Endothelial cell of coronary artery (primary cell): ENCODE measurements at places on chromosomes 11 and 22. TPM values are rescaled to one million over a fixed set of nuclear protein-coding genes. Genes with fewer than 3 reads are reported as not detected.

TRIM6 gene
- total RNA-seq, result 0.81 and 1.2 TPM in 2 replicates

BIRC3 gene
- 1.7 and 4.6 TPM in 2 replicates for total RNA-seq

ACTN3 gene
- total RNA-seq, result 0.09 TPM in 1 of 2 replicates, not detected in the other

SPON1 gene
- not detected in 2 replicates for total RNA-seq

OSM gene
- not detected in 2 replicates for total RNA-seq

KRTAP5-1 gene
- total RNA-seq, result not detected in 2 replicates

RAD9A gene
- 3.2 and 5.5 TPM in 2 replicates for total RNA-seq

MRGPRX2 gene
- not detected in 2 replicates for total RNA-seq

OR4X2 gene
- not detected in 2 replicates for total RNA-seq

SAA4 gene
- total RNA-seq, result not detected in 2 replicates

SORL1 gene
- total RNA-seq, result 0.09 and 0.45 TPM in 2 replicates

CCDC81 gene
- total RNA-seq, result 0.72 and 4.0 TPM in 2 replicates

UPK3A gene
- total RNA-seq, result not detected in 2 replicates

MRTFA gene
- total RNA-seq, result 15.2 and 29.1 TPM in 2 replicates

TEAD1 gene
- 15.5 and 37.2 TPM in 2 replicates for total RNA-seq

SULT4A1 gene
- 0.09 and 0.63 TPM in 2 replicates for total RNA-seq

DDX6 gene
- total RNA-seq, result 112 and 118 TPM in 2 replicates

RAG2 gene
- not detected in 2 replicates for total RNA-seq

SRSF8 gene
- 11.4 and 12.5 TPM in 2 replicates for total RNA-seq

CCDC73 gene
- total RNA-seq, result not detected in 2 replicates

PIH1D2 gene
- total RNA-seq, result 0.38 and 1.2 TPM in 2 replicates

CCDC89 gene
- 0.56 TPM in 1 of 2 replicates, not detected in the other for total RNA-seq

MEI1 gene
- 0.56 and 0.81 TPM in 2 replicates for total RNA-seq

SCGB1D4 gene
- not detected in 2 replicates for total RNA-seq

CDCA5 gene
- 4.2 and 7.7 TPM in 2 replicates for total RNA-seq

SHISAL1 gene
- total RNA-seq, result under 0.01 and 0.09 TPM in 2 replicates

MISFA gene
- total RNA-seq, result 0.54 and 1.1 TPM in 2 replicates

SMTNL1 gene
- not detected in 2 replicates for total RNA-seq

TRPM5 gene
- not detected in 2 replicates for total RNA-seq

SLC22A25 gene
- not detected in 2 replicates for total RNA-seq

DDI1 gene
- total RNA-seq, result not detected in 2 replicates

CLDN5 gene
- 433 and 857 TPM in 2 replicates for total RNA-seq

OR4C12 gene
- total RNA-seq, result not detected in 2 replicates

LRRN4CL gene
- total RNA-seq, result 0.09 TPM in 2 replicates

SLC22A6 gene
- not detected in 2 replicates for total RNA-seq

LARGE2 gene
- under 0.01 and 0.09 TPM in 2 replicates for total RNA-seq

DERL3 gene
- total RNA-seq, result 0.19 and 0.63 TPM in 2 replicates

SCARF2 gene
- 11.9 and 17.2 TPM in 2 replicates for total RNA-seq

TRIM3 gene
- total RNA-seq, result 19.3 and 37.8 TPM in 2 replicates

CPSF7 gene
- total RNA-seq, result 10.1 and 13.2 TPM in 2 replicates

OR51E1 gene
- not detected in 2 replicates for total RNA-seq

HNRNPUL2 gene
- 9.8 and 13.6 TPM in 2 replicates for total RNA-seq

PRRG4 gene
- total RNA-seq, result 0.09 TPM in 1 of 2 replicates, not detected in the other

OR4C5 gene
- total RNA-seq, result not detected in 2 replicates

TPBGL gene
- total RNA-seq, result under 0.01 TPM in 1 of 2 replicates, not detected in the other

ZNF70 gene
- 1.9 and 3.0 TPM in 2 replicates for total RNA-seq

SHANK2 gene
- total RNA-seq, result 1.3 TPM in 1 of 2 replicates, not detected in the other

ZNF280B gene
- 0.36 and 0.56 TPM in 2 replicates for total RNA-seq

DCHS1 gene
- total RNA-seq, result 37.9 and 41.8 TPM in 2 replicates

CSF2RB gene
- 3.5 and 6.6 TPM in 2 replicates for total RNA-seq

C11orf86 gene
- total RNA-seq, result not detected in 2 replicates

GRK3 gene
- 0.81 and 1.1 TPM in 2 replicates for total RNA-seq

RCOR2 gene
- 0.36 and 0.47 TPM in 2 replicates for total RNA-seq

LRRC4C gene
- total RNA-seq, result under 0.01 TPM in 1 of 2 replicates, not detected in the other

FAM168A gene
- 8.0 and 17.2 TPM in 2 replicates for total RNA-seq

NEFH gene
- 0.56 and 0.63 TPM in 2 replicates for total RNA-seq
